ENCODE measurements at places on chromosomes 11 and 22.

- DNase-seq = no peak
Measured at GRCh38 chr11:20631519-20632168, 32.2 kb downstream of the SLC6A5 start.

DNA sequence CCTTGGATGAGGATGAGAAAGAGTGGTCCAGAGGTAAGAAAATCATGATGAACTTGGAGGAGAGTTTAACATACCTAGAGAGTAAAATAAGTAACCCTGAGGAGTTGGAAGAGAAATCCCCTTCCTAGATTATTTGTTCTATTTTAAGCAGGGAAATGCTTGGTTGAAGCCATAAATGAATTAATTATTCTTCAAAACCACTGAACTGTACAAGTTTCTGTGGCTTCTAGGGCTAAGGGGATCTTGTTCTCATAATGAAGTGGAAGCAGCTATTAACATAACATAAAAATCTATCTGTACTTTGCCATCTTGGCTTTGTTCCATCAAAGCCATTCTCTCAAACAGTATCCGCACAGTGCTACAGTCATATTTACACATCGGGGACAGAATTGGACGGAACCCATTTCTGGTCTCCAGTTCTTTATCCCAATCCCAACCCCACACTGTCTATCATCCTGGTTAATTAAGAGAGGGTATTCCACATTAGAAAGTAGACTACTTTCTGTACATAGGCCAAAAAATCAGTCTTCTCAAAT lies 14.5 kb upstream of the ARHGAP42 start:
- no peak for DNase-seq

DNA sequence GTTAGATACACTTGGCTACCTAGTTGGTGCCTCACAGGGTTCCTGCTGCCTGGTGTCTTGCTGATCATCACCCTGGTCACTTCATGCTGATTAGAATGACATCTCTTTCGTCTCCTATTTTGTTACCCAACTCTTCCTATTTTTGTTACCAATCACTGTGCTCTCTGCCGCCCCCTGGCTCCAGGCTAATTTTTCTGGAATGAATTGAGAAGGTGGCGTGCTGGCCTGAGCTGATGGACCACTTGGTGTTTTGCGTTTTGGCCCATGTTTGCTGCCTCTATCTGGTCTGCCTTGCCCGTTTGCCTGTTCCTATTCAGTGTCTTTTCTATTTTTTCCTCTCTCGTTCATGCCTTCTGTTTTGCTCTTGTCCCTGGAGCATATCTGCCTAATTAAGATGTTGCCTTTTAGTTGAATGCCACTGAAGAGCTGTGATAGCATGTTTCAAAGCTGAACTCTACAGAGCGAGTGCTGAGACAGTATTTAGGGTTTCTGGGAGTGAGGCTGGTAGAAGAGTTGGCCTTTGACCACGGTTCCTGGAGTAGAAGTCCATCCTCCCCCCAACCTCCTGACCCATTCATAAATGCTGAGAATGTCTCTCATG lies 5.9 kb upstream of the ATF4 start:
- DNase-seq = peak; percentile 46

DNA sequence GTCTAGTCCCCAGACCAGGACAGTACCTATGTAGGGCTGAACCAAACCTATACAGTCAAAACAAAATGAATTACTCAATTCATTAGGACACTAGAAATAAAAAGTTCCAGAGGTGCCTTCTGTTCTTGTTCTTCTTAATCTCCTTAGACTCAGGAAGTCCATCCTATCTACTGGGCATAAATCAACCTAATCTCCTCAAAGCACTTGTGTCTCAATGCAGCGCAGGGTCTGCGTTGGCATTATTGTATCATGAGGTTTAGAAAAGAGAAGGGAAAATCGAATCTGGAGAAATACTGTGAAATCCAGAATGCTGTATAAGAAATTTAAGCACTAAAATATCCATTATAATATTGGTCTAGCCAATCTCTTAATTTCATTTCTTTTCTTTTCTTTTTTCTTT lies 2.4 kb upstream of the OR10V1 start:
- DNase-seq = no peak

- DNase-seq = no peak
Measured at GRCh38 chr11:47271961-47272661, 2.2 kb downstream of the MADD start.

DNA sequence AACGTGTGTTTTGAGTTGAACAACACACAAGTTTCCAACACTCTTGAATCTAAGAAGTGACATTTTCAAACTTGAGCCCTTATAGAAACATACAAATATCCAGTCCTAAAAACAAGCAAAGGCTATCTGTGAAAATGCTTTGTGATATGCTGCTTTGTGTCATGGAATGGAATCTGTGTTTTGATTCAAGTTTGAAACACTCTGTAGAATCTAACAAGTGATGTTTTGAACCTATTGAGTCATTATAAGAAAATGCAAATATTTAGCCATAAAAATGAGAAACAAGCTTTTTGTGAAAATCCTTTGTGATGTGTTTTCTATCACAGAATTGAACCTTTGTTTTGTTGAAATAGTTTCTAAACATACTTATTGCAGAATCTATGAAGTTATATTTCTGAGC lies 105.7 kb upstream of the VPREB1 start:
- DNase-seq = no peak

GRCh38 chr11:93123351-93123898 lies 74.4 kb downstream of the SLC36A4 start:
- no peak for DNase-seq

- no peak for DNase-seq
Measured at GRCh38 chr11:833114-833791, 501 bp downstream of the CD151 start.

DNA sequence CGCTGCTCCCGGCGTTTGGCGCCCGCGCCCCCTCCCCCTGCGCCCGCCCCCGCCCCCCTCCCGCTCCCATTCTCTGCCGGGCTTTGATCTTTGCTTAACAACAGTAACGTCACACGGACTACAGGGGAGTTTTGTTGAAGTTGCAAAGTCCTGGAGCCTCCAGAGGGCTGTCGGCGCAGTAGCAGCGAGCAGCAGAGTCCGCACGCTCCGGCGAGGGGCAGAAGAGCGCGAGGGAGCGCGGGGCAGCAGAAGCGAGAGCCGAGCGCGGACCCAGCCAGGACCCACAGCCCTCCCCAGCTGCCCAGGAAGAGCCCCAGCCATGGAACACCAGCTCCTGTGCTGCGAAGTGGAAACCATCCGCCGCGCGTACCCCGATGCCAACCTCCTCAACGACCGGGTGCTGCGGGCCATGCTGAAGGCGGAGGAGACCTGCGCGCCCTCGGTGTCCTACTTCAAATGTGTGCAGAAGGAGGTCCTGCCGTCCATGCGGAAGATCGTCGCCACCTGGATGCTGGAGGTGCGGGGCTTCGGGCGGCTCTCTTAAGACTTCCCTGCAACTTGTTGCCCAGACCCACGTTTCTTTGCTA lies at the start of gene CCND1:
TSS of gene CCND1 (plus strand) at position 162 of the 587 bp plus-strand sequence. CDS start at position 320, 158 bp downstream.
- peak; percentile 36 for DNase-seq

- DNase-seq = no peak
Measured at GRCh38 chr11:85495918-85496317, 131.2 kb downstream of the DLG2 start.

DNA sequence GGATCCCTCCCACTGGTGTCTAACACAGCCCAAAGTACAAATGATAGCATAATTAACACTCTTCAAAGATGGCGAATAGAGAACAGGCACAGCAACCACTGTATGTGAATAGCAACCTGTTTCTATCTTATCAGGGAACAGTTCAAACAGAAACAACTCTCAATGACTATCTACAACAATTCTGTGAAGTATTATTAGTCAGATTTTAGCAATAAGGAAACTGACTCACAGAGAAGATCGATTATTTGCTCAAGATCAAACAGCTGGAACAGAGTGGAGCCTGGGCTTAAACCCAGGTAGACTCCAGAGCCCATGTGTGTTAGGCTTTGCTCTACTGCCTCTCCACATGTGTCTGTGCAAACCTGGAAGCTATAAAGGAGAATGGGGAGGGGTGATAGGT lies 88.7 kb downstream of the C11orf58 start:
- no peak for DNase-seq

- DNase-seq = no peak
Measured at GRCh38 chr11:3037040-3037944, 19.9 kb downstream of the CARS1 start.

GRCh38 chr11:73312851-73313327 lies 4.8 kb downstream of the ARHGEF17 start:
- DNase-seq = no peak

GRCh38 chr22:38088629-38089473 lies 4.9 kb upstream of the SLC16A8 start:
- no peak for DNase-seq

GRCh38 chr11:16421826-16422225 lies 65.5 kb upstream of the SOX6 start:
- no peak for DNase-seq

DNA sequence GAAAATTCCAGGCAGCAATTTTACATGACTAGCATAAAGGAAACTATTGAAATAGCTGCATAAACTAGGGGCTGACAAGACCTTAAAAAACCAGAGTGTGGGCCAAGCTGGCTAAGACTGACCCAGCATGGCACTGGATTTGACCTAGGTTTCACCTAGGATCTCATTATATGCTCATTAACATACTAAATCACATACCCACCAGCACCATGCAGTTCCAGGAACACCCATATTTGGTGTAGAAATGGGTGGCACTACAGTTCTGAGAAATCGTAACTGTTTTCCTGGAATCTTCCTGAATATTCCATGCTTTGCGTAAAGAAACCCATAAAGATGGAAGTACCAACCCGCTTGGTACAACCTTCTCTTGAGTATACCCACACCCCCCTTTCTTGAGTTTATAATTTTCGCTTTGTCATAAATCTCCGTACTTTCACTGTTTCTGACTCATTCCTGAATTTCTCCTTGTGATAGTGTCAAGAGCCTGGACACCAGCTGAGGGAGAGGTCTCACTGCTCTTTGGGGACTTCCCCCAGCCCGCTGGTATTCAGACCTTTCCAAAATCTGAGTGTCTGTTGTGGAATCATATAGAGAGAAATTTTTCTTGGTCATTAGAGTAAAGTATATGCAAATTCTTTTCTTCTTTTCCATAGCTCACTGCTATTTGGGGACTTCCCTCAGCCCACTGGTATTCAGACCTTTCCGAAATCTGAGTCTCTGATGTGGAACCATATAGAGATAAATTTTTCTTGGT lies 55.1 kb downstream of the MTMR3 start:
- no peak for DNase-seq

DNA sequence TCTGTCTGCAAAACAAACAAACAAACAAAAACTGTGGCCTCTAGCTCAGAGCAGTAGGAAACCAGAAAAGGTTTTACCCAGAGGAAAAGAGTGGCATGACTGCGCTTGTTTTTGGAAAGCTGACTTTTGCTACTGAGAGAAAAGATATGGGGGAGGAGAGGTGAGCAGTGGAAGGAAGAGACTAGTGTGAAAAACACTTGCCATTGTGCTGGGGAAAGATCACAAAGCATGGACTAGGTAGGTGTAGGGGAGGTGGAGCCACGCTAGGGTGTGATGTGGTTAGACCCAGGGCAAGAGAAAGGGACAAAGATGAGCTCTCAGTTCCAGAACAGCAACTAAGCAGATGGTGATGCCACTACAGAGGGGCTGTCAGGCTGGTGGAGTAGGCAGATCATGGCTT lies 319.2 kb downstream of the LARGE1 start:
- DNase-seq = no peak

DNA sequence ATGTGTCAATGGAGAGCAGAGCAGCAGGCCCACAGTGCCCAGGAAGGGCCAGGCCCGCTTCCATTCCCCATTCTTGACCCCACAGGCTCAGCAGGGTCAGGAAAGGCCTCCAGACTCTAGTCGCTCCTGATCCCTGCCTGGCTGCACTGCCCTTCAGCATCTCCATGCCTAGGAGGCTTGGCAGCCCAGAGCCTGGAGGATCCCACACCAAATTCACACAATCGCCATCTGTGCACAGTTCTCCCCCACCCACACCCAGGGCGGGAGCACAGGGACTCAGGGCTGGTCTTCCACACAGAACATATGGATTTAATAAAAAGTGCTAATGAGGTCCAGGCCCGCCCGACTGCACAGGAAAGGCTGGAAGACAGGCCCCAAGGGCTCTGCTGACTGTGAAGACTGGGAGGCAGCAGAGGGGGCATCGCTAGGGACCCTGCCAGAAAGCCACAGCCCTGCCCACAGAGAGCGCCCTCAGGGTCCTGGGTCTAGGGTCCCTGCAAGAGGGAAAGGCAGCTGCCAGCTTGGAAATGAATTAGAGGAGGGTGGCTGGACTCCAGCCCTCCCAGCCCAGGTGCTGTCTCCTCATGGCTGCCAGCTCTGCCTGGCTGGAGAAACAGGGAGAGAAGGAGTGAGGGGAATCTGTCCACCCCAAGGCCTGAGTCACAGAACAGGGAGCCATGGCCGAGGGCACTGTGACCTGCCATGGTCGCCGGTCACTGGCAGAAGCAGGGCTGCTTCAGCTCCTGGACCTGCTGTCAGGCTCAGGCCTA lies 39.7 kb downstream of the DKK3 start:
- no peak for DNase-seq

- no peak for DNase-seq
Measured at GRCh38 chr11:78834886-78835285, 260.2 kb upstream of the NARS2 start.

DNA sequence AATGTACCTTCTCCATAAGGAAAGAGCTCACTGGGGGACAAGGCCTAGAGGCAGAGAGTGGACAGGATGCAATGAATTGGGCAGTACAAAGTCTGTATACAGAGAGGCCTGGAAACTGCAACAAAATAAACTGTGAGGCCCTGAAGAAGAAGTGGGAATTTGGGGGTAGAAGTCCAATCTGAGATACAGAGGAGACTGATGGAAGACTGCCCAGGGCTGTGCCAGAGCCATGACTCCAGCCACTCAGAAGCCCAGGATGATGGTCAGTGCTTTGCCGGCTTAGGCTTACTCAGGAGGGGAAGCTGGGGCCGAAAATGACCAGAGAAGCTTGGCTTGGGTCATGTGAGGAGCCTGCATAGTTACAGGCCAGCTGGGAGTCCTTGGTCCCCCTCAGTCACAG lies 5.7 kb downstream of the SAA4 start:
- DNase-seq = no peak

- DNase-seq = peak; percentile 45
Measured at GRCh38 chr11:57458410-57459163, 1.7 kb upstream of the RTN4RL2 start.
